ENCODE measurements at places on chromosomes 2 and 18.

DNA sequence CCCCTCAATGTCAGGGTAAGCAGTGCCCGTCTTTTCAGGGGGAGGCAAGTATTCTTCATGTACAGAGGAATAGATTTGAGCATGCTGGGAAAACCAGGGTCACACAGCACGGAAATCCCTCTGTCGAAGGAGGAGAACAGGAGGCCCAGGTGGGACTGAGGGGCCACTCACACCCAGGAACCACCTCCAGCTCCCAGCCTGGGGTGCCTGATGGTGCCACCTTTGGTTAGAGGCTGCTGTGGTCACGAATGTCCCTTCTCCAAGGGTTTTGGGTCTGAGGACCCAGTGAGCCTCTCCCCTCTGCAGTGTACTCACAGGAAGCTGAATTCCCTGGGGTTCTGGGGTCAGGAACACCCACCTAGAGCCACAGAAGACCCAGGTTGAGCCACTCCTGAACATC is 197.3 kb downstream of the ANKRD30B start:
- no peak for DNase-seq

- no peak for DNase-seq
These were observed 21.6 kb upstream of the SCLY start for GRCh38 chr2:238039151-238039550.

DNA sequence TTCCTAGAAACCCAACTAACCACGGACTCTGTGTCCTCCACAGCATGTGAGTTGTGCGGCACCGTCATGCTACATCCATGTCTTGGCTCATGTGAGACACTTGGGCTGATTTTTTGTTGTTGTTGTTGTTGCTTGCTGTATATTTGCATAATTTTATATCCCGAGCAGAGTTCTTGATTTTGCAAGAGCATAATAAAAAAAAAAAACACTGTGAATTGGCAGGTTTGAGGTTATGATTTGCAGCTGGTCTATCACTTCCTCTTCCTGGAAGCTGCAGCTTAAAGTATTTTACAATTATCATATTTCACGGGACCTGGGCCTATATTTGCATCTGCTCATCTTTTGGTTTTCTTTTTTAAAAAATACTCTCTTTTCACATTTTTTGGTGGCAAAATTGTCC is 142.3 kb upstream of the NRP2 start:
- DNase-seq: no peak

- DNase-seq: no peak
These were observed 21.7 kb upstream of the LCLAT1 start for GRCh38 chr2:30425326-30425725.

GRCh38 chr2:67581751-67582150 is 184.6 kb downstream of the ETAA1 start:
- DNase-seq: no peak

GRCh38 chr2:238914648-238915015 is 66.7 kb downstream of the TWIST2 start:
- DNase-seq: no peak

- DNase-seq: no peak
These were observed 4.8 kb downstream of the NT5C1B start for GRCh38 chr2:18584608-18584954.

- DNase-seq: no peak
These were observed 41.2 kb downstream of the SLC9A4 start for GRCh38 chr2:102514061-102514785.

- DNase-seq: no peak
These were observed 31.2 kb downstream of the GLS start for GRCh38 chr2:190911813-190912212.

- DNase-seq: no peak
These were observed 176.1 kb downstream of the VAPA start for GRCh38 chr18:10089881-10090280.

- no peak for DNase-seq
These were observed 50.0 kb upstream of the RFX8 start for GRCh38 chr2:101524806-101525430.

GRCh38 chr2:43051338-43051737 is 175.1 kb downstream of the ZFP36L2 start:
- DNase-seq: no peak

Data from NCI-H2029 treated with DMSO at 0.1 percent for 48 hours (cell line).